SW 1271 (cell line): ENCODE measurements at places on chromosomes 2 and 18.

- no peak for DNase-seq
Observed at GRCh38 chr2:524442-524841, 152.8 kb downstream of the TMEM18 start.

- no peak for DNase-seq
Observed at GRCh38 chr2:142594935-142595334, 282.5 kb upstream of the KYNU start.

DNA sequence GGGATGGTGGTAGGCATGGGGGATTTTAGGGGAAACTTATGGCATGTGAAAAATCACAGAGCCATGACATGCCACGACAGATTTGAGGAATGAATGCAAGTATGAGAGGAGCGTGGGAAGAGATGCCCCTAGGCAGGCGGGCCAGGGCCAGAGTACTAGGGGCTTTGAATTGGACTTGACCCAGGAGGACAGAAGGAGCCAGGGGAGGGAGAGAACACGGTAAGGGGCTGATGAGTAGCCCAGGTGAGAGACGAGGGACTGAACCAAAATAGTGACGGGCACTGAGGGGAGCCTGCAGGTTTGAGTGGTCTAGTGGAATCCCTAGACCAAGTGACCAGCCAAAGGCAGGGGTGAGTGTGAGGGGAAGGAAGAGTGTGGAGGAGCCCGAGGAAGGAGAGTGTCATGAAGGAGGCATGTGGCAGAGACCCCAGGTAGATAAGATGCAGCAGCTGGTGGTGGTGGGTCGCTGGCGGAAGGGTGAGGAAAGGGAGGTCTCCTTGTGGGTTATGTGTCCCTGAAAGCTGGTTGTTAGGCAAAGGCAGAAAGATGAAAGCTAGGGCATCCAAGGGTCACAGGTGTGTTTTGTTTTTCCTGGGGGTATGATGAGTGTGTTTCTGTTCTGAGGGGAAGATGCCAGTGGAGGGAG, 48.7 kb downstream of the ZBTB7C start:
- DNase-seq: no peak

DNA sequence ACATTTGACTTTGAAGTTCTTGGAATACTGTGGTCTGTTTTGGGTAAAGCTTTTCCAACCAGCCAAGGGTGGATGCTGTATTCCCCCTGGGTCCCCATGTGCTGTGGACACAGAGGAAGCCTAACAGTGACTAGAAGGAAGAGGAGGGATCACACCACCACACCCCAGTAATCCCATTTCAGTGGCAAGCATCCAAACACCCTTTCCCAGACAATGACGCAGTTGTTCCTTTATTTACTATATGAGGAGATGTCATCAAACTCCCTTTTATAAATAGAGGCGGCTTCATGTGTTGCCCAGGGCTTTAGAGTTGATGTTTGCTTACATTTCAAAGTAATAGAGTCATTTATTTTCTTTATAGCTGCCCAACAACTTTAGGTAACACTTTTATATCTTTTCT, 959.4 kb upstream of the GYPC start:
- DNase-seq: no peak

- no peak for DNase-seq
Observed at GRCh38 chr2:14635391-14635871, 2.9 kb downstream of the LRATD1 start.

- DNase-seq: no peak
Observed at GRCh38 chr18:73861771-73862170, 285.9 kb downstream of the FBXO15 start.

- no peak for DNase-seq
Observed at GRCh38 chr2:200039724-200040650, 84.6 kb downstream of the MAIP1 start.
